ENCODE measurements at places on chromosomes 1 and 21.

DNA sequence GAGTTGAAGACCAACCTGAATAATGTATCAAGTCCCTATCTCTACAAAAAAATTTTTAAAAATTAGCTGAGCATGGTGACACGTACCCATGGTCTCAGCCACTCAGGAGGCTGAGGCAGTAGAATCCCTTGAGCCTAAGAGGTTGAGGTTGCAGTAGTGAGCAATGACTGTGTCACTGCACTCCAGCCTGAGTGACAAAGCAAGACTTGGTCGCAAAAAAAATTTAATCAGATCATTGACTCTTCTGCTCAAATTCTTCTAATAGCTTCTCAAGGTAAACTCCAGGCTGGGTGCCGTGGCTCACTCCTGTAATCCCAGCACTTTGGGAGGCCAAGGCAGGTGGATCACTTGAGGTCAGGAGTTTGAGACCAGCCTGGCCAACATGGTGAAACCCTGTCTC lies 85.9 kb upstream of the PUM1 start:
- DNase-seq: no peak

DNA sequence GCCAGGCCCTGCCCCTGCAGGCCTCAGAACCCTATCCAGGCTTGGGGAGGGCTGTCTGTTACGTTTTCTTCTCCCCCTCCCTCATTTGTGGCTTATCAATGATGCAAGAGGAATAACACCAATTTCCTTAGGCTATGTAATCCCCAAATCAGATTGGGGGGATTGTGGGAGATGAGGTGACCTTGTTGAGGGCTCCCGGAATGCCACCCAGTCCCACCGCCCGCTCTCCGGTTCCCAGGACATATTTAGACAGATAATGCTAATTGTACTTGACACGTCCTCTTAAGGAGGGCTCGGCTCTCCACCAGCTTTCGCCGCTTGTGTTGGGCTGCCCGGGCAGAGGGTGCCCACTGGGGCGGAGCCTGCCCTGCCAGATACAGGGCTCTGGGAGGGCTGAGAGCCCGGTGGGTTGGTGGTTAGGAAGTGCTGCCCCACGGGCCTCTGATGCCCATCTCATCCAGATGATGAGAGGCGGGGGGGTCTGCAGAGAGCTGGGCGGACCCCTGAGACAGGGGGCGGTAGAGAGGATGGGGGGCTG lies 90.0 kb downstream of the CASZ1 start:
- no peak for DNase-seq

DNA sequence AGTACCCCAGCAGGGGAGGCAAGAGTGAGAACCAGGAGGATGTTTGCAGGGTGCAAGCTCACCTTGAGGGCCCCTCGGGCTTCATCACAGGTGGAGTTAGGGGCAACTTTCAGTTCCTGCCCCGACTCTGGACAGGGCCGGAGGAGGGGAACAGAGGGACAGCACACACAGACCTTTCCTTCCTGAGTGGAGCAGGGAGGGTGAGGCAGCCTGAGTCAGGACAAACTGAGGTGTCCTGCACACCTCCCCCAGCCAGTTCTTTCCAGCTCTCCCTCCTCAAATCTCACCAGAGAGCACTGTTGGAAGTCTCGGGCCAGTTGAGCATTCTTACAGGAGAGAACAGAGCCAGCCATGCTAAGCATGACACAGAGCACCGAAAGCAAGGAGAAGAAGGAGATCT lies 1.5 kb downstream of the ENTREP3 start:
- no peak for DNase-seq

DNA sequence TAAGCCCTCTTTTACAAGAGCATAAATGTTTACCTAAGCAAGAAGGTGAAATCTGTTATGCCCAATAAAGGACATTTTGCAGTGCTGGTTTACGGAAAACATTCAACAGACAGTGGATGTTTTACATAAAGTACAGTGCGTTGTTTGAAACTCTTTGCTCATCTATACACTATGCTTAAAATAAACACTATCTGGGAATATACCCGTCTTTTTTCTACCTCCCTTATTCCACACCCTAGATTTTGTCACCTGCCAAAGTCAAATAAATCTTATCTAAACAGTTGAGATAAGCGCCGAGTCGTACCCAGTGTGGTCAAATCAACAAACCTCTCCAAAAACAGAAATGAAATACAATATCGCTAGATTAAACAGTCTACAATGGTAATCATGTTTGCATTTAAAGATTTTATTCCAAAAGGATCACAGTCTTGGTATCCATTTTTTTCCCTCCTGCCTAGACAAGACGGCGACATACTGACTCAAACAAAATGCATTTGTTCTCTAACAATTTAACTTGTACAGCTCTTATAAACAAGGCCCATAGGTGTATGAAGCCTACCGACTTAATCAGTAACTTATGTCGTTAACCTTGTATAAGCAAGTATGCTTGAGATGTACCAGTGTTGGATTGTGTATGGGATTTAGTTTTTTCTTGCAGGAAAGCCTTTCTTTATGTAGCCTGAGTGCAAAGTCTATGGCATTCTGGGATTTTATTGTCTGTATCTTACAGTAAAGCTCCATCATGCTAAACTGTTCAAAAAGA lies 189.1 kb downstream of the FMN2 start:
- DNase-seq: no peak

DNA sequence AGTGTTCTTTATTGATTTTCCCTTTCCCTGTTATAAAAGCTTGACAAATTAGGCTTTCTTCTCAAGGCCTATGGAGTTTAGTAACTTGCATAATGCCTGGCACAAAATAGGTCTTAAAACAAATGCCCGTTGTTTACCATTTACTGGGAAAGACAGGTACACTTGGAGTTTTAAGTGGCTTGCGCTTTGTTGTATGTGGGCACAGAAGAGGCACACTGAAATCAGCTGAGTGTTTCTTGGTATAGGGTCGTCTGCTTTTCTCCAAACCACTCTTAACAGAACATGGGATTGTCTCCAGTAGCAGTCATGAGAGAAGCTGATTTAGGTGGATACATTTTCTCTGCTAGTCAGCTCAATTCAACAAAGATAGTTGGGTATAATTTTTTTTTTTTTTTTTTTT lies 132.5 kb downstream of the SYT14 start:
- no peak for DNase-seq

DNA sequence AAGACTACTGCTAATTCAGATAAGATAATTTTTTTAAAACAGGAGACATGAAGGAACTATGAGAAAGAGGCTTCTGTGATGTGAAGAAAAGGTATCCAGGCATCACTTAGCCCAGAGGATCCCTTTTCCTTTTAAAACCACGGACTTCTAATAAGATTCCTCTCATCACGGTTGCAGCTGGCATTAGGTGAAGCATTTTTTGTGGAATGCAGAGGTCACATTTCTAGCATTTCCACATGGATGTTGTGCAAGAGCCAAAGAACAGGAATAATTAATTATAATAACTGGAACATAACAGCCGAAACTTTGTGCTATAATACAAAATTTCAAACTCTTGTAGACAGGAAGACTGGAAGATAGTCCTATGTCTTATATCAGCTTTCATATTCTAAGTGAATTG lies 27.6 kb downstream of the CYP2J2 start:
- DNase-seq: no peak

- peak; percentile 59 for DNase-seq
Measured at GRCh38 chr1:203286161-203286984, 18.9 kb upstream of the BTG2 start.

DNA sequence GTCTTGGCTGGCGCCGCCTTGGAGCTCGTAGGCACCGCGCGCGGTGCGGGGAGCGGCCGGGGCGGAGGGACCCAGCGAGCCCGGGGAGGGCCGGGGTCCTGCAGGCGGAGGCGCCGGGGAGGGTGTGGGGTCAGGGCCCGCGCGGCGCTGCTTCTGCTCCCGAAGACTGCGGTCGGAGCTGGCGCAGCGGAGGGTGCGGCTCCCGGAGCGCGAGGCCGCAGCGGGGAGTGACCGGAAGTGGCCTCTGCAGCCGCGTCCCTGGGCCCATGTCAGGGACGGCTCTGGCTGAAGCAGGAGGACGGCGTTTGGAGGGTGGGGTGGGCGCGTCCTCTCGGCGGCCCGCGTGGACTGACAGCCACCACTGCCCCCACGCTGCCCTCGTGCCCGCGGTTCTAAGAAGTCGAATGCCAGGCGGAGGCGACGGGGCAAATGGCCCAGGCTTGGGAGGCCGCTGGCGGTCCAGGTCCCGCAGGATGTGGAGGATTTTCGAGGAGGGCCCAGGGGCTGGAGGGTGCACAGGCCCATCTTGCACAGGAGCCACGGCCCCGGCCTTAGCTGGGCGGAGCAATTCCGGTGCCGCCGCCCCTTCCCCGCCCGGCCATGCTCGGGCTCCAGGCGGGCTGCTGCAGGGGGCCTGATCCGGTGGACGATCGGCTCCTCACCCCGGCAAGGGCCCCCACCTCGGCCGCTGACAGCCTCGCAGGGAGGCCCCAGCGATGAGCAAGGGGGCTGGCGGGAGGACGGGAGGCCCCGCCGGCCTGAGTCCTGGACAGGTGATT lies 7.7 kb upstream of the ZNF669 start:
- peak; percentile 60 for DNase-seq

- no peak for DNase-seq
Measured at GRCh38 chr1:11880181-11880575, 21.4 kb upstream of the NPPB start.

- DNase-seq: no peak
Measured at GRCh38 chr1:12356004-12356890, 126.4 kb downstream of the VPS13D start.

GRCh38 chr1:40980453-40981121 lies 1.1 kb downstream of the CTPS1 start:
- peak; percentile 18 for DNase-seq

DNA sequence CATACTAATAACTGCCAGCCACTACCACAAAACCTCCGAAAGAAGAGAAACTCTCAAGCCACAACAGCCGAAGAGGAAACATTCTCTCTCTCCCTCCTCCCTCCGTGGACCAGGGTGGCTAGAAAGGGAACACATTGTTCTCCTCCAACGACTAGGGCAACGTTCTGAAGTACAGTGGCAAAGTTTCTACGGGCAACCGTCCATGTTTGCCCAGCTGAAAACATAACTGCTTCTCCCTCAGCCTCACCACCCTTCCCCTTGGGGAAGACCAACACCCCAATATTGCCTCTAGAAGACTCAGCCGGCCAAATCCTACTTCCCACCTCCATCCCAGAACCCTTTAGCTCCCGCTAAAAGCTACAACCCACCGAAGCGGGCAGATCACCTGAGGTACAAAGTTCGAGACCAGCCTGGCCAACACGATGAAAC lies 2.0 kb downstream of the GLUL start:
- peak; percentile 42 for DNase-seq

DNA sequence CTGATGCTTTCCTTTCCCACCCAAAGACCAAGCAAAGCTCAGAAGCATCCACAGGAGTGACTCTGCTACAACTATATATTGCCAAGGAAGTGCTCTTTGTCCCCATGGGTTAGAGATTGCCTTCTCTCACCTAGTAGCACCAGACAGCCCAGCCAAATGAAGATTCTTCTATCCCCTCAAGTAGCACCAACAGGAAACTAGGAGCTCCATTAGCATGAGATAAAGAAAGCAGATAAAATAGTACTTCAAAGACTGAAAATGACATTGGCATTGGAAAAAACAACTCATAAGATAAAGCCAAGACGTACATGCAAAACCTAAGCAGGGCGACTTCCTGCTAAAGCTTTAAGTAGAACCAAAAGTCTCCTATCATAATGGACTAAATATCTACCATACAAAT lies 871.5 kb downstream of the AMY1C start:
- no peak for DNase-seq

DNA sequence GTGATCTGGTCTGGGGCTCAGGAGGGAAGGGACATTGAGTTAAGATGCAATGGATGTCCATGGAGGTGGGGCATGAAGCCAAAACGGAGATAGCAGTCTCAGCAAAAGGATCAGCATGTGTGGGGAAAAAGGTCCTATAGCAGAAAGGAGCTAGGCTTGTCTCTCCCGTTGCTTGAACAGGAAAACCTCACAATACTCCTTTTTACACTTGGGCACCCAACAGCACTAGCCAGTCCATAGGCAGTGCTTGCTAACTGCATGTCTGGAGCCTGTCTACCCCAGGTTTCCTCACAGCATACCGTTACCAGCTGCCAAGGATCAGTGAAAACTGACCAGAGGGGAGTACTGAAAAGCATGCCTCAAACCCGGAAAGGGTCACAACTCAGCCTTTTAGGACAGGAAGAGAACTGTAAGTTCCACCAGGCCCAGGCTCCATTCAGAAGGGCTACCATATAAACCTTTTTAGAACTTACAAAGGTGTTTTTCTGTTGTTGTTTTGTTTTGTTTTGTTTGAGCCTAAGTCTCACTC lies 78.6 kb downstream of the JAK1 start:
- DNase-seq: no peak

- DNase-seq: peak; percentile 84
Measured at GRCh38 chr1:40338745-40339419, 21.8 kb upstream of the COL9A2 start.

DNA sequence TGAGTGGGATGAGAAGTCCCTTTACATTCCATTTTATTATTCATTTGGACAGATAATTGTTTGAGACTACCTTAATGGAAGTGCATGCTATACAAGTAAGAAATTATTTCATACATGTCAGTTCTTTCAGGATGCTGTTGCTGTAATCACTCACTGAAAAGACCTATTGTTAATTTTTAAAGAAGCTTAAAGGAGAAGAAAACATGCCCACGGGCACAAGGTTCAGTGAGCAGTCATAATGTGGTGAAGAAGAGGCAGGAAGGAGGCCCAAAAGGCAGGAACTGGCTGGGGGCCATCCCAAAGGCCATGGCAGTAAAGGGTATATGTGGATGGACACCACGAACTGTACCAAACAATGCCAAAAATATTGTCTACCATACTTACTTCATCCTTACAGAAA lies 206.0 kb downstream of the LYPLAL1 start:
- no peak for DNase-seq

GRCh38 chr1:200869753-200870391 lies 2.9 kb upstream of the GPR25 start:
- DNase-seq: no peak

DNA sequence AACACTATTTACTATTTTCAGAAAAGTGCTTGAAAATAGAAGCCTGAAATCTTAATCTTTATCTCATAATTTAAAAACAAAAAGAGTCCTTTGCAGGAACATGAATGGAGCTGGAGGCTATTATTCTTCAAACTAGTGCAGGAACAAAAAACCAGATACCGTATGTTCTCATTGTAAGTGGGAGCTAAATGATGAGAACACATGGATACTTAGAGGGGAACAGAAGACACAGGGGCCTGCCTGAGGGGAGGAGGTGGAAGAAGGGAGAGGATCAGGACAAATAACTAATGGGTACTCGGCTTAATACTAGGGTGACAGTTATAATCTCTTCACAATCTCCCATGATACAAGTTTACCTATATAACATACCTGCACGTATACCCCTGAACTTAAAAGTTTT lies 176.3 kb downstream of the SDCCAG8 start:
- DNase-seq: no peak
